ENCODE measurements at places on chromosomes 5 and 9.

DNA sequence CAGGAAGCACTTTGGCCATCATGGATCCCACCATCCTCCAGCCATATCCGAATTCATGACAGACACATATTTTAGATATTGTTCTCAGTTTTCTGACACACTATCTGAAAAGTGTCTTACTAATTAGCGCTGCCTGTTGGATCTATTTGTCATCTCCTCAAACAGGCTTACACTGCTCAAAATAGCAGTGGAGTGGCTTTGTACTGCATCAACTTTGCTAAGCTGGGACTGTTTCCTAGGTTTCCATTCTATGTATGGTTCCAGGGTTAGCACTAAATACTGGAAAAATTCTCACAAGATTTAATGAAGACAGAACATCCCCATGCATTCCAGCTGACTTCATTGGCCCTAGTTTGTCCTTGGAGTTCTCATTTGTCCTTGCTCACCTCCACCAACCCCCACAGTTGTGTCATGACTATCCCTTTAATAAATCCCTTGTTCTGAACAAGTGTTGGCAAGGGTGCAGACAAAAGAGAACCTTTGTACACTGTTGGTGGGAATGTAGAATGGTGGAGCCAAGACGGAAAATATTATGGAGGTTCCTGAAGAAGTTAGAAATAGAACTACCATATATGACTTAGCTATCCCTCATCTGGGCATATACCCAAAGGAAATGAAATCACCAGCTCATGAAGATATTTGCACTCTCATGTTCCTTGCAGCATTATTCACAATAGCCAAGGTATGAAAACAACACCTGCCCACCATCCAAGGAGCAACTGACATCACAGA is 136.5 kb upstream of the RAI14 start:
- DNase-seq: no peak

DNA sequence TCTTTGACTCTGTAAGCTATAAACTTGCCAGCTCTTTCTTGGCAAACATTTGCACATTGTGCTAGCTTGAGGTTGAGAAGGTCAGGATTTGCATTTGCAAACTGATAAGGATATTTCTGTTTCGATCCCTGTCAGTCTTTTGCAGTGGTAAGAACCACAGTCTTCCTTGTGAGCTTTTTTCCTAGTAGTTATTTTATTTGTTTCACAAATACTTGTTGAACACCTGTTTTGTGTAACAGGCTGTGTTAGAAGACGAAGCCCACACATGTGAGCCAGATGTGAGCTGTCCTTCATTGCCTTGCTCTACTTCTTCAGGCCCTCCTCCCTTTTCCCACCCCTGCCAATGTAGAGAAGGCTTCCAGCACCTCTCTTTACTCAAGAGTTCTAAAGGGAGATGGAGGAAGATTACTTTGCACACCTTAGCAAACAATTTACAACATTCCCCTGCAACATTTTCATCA is 327.0 kb upstream of the KLF4 start:
- no peak for DNase-seq

GRCh38 chr5:159304961-159305595 is 25.2 kb downstream of the IL12B start:
- DNase-seq: no peak

- DNase-seq: no peak
Measured at GRCh38 chr9:114461468-114461867, 43.8 kb downstream of the WHRN start.

- no peak for DNase-seq
Measured at GRCh38 chr9:85940275-85940831, 593 bp upstream of the NAA35 start.

GRCh38 chr5:90866915-90867731 is 308.5 kb downstream of the ADGRV1 start:
- no peak for DNase-seq

DNA sequence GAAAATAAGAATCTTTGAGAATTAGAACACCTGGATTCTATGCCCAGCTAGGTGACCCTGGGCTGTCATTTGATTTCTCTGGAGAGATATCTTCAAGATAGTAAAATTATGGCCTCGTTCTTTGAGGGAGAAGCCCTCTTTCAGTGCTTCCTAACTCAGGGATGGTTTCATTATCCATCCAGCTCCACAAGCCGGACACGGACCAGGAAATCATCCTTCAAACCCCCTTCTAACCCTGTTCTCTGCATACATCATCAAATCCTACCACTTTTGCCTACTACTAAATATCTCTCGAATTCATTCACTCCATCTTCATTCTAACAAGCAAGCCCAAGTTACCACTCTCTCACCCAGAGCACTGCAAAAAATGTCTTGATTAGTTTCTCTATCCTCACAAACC is 57.2 kb downstream of the MAPKAP1 start:
- no peak for DNase-seq

DNA sequence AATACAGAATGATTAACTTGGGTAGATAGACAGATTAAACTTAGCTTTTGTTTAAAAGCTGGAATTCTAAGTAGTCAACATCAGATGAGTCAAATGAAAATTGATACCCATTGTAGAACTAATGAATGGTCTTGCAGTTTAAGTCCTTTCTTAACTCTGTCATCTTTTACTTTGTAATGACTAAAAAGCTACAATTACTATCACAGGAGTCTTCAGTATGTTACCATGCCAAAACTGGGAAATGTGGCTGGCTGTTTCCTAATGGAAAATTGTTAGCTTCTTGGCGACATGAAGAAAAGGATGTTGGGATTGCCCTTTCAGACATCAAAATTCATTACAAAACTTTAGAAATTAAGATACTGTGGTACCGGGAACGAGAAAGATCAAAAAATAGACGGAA is 20.2 kb upstream of the ANXA1 start:
- DNase-seq: no peak

DNA sequence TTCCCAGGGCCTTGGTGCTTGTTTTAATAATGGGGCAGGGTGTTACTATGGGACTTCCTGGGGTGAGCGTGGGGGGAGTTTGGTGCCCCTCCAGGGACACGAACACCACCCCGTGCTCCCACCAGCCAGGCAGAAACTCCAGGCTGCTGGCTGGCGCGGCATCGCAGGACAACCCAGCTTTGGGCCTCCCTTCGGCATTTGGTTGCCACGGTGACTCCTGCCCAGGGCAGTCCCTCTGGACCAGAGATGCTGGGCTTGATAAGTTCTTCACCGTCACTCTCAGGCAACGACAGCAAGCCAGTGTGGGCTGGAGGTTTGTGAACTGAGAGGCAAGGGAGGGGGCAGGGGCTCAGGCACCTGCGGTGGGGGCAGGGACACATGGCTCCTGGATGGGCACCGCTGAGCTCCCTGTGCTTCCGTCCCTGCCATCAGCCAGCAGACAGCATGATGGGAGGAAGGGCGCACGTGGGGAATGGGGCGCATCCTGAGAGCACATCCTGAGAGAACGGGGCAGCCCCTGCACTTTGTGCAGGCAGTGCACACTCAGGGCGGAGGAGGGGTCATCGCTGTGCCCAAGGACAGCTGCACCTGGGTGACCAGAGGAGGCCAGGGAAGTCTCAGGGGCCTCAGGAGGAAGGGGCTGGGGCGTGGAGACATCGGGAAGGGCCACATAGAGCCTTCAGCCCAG is 116.4 kb downstream of the RXRA start:
- no peak for DNase-seq

DNA sequence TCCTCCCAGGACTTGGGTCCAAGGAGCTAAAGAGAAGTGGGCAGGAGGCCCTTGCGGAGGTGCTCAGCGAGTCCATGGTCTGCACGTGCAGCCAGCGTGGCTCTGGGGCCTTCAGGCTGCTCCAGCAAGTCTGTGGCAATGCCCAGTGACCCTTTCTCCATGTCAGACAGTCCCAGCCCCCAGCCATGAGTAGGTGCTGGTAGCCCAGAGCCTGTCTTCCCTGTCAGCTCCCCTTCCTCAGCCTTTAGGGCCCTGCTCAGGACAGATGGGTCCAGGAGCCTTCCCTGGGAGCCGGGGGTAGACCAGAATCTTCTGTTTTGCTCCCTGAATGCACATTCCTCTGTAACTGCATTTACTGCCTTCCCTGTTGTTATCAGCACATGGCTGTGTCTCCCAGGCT is 147.2 kb upstream of the IRX2 start:
- no peak for DNase-seq

- DNase-seq: no peak
Measured at GRCh38 chr9:1083325-1083913, 33.3 kb downstream of the DMRT2 start.

- no peak for DNase-seq
Measured at GRCh38 chr9:32839013-32839885, 55.9 kb downstream of the TMEM215 start.

Measured in stimulated activated CD4-positive, alpha-beta T cell treated with anti-CD3 and anti-CD28 coated beads, TNF-alpha, amount 100 ng/mL, for 48 hours (primary cell).